ENCODE measurements at places on chromosomes 11 and 22.

DNA sequence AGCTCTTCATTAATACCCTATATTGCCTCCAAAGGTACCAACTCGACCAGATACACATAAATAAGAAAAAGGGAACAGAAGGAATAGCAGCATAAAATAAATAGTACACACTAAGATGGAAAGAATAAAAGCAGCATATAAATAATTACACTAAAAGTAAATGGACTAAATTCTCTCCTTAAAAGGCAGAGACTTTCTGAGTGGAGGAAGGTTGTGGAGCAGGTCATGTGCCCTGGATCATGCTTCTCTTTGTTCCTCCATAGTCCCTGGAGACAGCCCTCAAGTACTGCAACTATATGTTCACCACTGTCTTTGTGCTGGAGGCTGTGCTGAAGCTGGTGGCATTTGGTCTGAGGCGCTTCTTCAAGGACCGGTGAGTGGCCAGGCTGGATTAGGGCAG is 101.4 kb downstream of the CACNA1I start:
- H3K27ac ChIP-seq = no peak overlapping the region
- no peaks in the 10 kb centered on the region for H3K4me1 ChIP-seq
- no peaks in the 10 kb centered on the region for H3K36me3 ChIP-seq
- no peak for DNase-seq
- no peak overlapping the region for H3K4me3 ChIP-seq

- H3K27me3 ChIP-seq = peaks cover 18% of the 10 kb centered on the region
- no peak overlapping the region for H3K27ac ChIP-seq
- peaks cover 6% of the 10 kb centered on the region for H3K4me1 ChIP-seq
- H3K36me3 ChIP-seq = no peaks in the 10 kb centered on the region
- DNase-seq = no peak
- H3K4me3 ChIP-seq = no peak overlapping the region
These were observed 15.4 kb upstream of the PEX26 start for GRCh38 chr22:18062421-18062820.

DNA sequence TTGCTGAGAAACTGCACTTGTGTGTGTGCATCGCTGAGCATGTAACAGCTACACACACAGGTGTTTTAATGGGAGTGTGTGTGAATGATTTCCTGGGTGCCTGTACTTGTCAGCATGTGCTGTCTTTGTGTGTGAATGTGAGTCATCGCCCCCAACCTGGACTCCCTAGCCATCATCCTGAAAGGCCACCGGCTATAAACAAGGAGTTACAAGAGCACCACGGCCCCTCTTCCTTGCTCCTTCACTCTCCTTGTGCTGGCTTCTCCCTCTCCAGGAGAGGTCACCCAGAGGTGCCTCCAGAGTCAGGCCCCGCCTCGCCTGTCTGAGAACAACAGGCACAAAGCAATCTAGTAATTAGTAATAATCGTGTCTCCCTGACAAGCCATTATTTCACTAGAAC is 419.2 kb downstream of the BUD13 start:
- peaks cover 6% of the 10 kb centered on the region for H3K4me1 ChIP-seq
- no peaks in the 10 kb centered on the region for H3K36me3 ChIP-seq
- no peak overlapping the region for H3K27ac ChIP-seq
- H3K4me3 ChIP-seq = no peak overlapping the region
- no peak for DNase-seq
- peaks cover 9% of the 10 kb centered on the region for H3K27me3 ChIP-seq

- no peaks in the 10 kb centered on the region for H3K4me1 ChIP-seq
- no peaks in the 10 kb centered on the region for H3K36me3 ChIP-seq
- DNase-seq = no peak
- H3K4me3 ChIP-seq = no peak overlapping the region
- H3K27ac ChIP-seq = no peak overlapping the region
These were observed 113.0 kb downstream of the SYT9 start for GRCh38 chr11:7364660-7365059.

Measured in type B pancreatic cell (in vitro differentiated cells).